ENCODE measurements at places on chromosomes 2 and 18.
A peak's percentile ranks its signal among the peaks of the same experiment; 100 is the strongest.

DNA sequence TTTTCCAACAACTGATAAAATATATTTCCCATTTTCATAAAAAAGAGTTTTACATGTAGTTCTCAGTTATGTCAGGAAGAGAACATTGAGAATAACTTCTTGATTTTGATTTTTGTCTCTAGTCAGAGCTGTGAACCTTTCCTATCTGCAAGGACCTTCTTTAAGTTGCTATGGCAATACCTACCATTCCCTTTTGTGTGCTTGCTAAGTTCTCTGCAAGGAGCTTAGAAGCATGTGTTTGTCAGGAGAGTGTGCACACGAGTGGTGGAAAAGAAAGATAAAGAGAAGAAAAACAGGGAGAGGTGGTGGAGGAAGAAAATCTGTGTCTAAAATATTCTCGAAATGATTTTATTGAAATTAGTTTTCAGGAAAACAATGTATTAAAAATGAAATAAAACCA is 140.3 kb upstream of the SLC8A1 start:
- ATAC-seq: no peak

- ATAC-seq: no peak
These were observed 118.6 kb downstream of the ANKRD44 start for GRCh38 chr2:197191940-197192322.

GRCh38 chr2:130986890-130987493 is 106.3 kb downstream of the FAM168B start:
- ATAC-seq: no peak

- no peak for ATAC-seq
These were observed 51.5 kb downstream of the EDAR start for GRCh38 chr2:108937367-108938017.

GRCh38 chr2:161273038-161273760 is 35.0 kb upstream of the PSMD14 start:
- ATAC-seq: no peak

DNA sequence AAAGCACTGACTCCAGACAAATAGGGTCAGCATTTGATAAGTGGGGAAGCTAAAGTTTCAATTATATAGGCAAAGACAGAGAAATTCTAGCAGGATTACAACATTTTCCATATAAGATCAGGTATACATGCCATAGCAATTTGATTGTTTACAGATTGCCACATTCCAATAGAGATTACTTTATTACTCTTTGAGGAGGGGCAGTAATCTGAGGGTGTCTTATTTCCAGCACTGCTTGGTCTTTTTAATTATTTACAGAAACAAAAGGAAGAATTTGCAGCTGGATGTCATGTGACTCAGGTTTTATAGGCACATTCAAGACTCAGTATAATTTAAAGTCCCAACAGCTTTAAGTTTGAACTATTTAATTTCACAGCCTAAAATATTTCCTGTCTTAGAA is 42.5 kb upstream of the GPR39 start:
- ATAC-seq: no peak

DNA sequence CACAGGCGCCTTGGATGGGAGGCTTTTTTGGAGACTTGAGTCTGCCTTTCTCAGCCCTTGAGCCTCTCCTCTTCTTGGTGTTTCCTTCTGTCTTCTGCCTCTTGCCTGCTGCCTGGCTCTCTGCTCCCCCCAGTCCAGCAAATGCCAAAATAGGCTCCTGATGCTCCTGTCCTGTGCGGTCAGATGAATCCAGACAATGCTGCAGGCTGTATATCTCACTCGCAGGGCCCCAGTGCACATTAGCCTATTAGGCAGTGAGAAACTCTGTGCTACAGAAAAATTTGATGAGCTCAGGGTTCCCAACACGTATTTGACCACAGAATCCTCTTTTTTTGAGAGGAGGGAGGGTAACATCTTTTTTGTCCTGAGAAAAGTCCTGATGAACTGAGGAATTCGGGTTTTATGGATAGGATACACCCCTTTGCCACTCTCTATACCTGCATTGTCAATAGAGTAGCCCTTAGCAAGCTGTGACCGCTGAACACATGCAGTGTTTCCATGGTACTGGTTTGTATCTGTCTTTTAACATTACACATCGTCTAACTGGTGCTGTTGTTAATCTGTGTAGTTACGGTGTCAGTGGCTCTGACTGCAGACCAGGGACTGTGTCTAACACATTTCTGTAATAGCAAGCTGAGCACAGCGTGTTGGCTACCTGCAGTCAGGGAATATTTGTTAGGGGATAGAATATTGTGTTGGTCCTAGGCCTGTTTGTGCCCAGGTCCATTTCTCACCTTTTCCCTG is 50.8 kb downstream of the FAM228A start:
- ATAC-seq: peak; percentile 50

DNA sequence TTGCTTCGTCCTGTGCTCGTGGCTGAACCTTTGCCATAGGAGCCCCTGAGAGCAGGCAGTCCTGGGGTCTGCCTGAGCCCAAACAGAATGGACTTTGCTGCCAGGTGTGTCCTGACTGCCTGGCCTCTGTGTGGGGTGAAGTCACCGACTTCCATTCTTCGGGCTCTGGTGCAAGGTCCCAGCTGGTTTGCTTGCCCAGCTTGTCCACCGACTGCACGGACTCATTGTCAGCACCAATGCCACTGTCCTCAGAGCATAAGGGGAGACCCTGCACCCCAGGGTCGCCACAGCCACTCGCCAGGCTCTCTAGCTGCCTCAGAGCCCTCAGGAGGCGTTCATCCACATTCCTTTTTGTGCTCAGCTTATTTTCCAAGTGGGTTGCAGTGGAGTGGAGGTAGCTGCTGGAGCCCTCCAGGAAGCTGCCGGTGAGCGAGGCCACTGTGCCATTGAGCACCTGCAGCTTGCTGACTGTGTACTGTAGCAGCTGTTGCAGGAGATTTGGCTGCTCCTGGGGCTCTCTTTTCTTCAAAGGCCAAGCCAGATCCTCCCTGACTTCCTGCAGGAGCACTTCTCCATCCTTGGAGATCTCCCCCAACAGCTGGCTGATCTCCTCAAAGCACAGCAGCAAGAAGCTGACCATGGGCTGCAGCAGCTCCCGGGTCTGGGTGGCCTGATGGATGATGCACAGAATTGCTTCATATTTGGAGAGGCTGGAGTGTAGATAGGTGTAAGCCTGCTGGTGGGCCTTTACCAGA is 1.2 kb downstream of the PCARE start:
- no peak for ATAC-seq

DNA sequence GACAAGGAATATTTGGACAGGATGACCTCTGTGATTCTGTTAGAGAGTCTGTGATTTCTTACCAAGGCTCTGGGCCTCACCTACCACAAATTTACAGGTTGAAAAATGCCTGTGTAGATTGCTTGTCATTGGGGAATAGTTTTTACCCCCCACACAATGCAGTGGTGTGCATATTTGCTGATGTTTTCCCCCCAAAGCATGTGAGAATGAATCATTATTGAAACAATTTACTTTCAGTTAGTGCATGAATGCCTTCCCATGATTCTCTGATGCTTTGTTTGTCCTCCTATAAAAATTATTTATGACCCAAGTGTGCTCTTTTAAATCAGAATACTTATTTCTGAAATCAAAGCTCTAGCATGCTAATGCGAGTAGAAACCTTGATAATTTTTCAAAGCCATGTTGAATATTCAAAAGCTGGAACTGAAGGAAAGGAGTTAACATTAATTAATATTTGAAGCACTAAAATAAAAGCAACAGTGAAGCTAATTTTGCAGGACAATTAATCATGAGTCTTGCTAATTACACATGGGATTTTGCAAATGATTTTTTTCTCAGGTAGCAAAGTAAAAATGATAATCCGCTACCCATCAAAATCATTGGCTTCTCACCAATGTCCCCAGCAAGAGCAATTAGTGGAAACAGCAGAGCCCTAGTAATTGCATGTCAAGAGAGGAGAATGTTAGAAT is 361.2 kb upstream of the HNRNPA3 start:
- ATAC-seq: peak; percentile 29

DNA sequence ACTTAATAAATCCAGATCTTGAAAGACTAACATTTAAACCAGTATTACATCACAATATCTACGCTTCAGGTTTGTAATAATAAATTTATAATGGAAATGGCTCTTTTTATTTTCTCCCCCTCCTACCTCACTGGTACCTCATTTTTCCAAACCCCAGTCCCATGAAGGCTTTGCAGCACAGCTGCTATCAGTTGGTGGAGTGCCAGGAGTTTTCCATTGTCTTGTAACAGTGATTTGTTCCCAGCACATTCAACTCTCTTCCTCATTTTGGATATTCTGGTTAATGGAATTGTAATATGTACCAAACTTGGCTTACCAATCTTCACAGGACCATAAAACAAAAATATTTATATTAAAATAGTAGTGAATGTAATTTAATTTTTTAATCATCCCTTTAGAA is 91.2 kb downstream of the VRK2 start:
- no peak for ATAC-seq

DNA sequence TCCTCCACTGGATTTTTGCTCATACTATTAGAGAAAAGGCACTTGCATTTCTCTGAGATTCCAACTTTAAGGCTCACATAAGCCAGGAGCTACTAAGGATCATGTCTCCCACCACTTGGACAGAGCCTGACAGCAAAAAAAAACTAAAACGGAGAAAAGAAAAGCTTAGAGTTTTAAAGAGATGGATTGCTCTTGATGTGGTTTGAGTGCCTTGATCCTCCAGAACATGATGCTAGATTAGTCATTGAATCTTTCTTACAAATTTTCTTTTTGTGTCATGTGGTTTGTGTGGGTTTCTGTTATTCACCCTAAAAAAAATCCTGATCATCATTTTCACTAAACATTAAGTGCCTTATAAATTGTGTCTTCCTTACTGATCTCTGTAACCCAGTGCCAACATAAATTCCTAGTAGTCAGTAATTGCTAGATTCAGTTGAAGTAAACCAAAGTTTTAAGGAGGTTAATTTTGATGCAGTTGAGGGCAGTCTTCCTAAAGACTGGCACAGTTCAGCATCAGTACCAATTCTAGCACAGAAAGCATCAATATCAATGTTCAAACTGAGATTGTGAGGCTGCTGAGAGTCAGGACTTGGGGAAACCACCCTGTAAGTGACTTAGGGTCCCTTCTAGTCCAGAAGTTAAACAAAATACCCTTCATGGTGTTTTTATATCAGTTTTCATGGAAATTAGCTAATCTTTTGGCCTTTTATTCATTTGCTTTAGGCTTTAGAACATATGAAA is 206.3 kb downstream of the RAD51AP2 start:
- no peak for ATAC-seq

DNA sequence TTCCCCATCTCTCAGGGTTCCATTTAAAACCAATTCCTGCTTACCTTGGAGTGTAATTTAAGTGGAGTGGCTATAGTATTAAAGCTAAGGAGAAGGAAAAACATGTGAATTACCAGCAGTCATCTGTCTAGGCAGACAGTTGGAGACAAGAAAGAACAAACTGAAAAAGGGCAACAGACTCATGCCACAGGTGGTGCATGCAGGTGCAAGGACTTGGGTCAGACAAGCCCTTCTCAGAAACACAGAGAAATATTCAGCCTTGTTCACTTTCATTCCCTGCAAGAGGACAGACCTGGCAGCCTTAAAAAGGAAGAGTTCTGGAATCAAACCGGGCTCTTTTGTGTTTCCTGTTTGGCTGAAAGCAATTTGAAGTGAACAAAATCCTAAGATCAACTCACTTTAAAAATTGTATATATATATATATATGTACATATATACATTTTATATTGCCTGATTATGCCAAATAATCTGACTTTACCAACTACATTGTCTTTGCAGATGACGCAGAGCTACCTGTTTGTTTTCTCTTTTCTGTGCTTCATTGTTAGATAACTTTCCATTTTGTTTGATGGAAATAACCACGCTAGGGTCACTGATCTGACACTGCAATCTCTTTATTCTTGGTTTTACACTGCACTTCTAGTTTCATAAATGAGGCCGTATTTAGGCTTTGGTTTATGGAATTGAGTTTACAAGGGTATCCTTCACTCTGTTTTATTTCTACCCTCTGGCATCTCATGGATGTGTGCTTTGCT is 35.1 kb upstream of the VPS54 start:
- ATAC-seq: no peak

Data from motor neuron (in vitro differentiated cells).